Stimulated activated CD4-positive, alpha-beta T cell treated with anti-CD3 and anti-CD28 coated beads, Interleukin-15, amount 100 ng/mL, for 48 hours (primary cell): ENCODE measurements at places on chromosomes 2 and 18.

DNA sequence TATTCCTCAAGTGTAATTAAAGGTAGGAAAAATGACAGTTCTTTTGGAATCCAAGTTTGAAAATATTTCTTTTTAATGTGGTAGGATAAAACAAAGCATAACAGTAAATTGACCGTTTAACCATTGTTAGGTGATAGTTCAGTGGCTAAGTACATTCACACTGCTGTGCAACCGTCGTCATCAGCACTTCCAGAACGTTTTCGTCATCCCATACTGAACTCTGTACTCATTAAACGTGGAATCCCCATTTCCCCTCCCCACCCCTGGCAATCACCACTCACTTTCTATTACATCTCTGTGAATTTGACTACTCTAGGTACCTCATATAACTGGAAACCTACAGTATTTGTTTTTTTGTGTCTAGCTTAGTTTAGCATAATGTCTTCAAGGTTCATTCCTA lies 32.9 kb upstream of the FZD5 start:
- DNase-seq, result no peak

DNA sequence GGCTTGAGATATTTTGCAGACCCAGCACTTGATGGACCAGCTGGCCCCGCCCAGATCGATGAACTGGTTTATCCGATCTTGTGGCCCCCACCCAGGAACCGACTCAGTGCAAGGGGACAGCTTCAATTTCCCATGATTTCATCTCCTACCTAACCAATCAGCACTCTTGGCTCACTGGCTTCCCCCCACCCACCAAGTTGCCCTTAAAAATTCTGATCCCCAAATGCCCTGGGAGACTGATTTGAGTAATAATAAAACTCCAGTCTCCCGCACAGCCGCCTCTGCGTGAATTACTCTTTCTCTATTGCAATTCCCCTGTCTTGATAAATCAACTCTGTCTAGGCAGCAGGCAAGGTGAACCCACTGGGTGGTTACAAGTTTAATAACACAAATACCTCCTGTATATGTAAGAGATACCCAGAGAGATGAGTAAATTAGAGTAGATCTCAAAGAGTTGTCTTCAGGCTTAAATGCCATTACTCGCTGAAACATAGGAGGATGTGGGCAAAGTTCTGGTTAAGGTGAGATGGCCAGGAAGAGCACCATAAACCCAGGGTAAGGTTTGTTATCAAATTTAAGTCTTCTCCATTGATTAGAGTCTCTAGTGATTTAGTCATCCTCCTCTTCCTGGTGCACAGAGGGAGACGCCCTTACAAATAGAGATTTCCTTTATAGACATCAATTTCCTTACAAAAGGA lies 222.8 kb downstream of the ARL4C start:
- no peak for DNase-seq

DNA sequence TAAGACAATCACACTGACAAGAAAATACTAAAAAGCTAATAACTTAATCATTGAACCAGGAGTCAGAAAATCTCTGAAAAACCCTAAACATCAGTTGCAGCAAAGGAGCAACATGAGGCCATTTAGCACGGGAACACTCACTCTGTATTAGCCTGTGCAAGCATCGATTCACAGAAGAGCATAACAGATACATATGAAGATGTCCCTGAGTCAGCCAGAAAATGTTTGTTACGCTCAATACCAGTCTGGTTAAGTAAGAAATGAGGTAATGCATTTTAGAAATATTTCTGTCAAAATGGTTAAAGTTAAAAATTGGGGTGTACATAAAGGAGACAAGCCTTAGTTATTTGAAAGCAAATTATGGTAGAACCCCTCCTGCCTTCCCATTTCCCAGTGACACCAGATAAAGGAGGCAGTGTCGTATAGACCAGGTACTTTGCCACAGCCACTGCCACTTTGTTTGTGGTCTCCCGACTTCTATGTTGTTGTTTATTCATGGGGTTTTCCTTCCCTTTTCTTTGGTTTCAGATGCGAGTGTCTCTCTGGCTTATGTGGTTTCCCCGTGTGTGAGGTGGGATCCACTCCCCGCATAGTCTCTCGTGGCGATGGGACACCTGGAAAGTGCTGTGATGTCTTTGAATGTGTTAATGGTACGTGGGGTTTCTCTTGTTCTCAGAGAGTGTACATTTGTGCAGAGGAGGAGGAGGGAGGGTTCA lies 108.6 kb downstream of the CRIM1 start:
- no peak for DNase-seq

DNA sequence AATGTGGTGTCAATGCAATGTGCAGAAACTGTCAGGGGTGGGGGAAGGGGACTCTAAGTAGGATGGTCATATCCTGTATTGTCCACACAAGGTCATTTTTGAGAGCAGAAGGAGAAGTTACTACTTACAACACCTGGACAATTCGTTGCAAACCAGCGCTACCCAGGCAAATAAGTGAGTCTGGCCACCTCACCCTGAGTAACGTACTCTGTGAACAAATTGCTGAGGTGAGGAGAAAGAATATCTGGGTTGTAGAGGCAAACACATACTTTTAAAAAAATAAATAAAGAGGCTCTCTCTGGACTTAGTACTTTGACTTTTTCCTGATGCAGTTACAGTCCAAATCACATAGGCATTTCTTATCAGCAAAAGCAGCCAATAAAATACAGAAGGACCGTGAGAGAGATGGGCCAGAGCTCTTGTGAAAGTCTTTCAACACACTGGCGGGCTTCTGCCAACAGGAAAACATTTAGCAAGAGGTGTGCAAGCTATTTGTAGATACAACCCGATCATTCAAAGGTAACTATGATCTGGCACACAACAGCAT lies 268.2 kb upstream of the ID2 start:
- no peak for DNase-seq

- DNase-seq, result peak; percentile 12
These were observed 19.2 kb upstream of the IL36G start for GRCh38 chr2:112958428-112959108.

- DNase-seq, result no peak
These were observed 51.5 kb downstream of the L3MBTL4 start for GRCh38 chr18:6363216-6363615.
